Epithelial cell of prostate (primary cell): ENCODE measurements at places on chromosomes 2 and 18.
A peak's percentile ranks its signal among the peaks of the same experiment; 100 is the strongest.

DNA sequence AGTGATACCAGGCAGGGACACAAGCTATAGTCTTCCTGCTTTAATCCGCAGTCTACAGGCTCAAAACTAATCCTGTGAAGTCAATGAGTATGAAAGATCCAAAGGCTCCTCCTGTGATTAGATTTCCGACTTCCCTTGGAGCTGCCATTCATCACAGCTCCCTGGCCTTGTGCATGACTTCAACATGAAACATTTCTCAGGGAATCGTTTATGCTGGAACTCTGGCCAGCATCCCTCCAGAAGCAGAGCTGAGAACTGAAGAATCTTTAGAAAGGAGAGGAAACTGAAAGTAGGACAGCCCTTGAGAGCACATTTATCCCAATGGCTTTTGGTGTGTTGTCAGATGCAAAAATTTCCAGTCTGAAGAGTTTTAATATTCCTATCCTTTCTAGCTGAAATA, 84.3 kb upstream of the SESTD1 start:
- DNase-seq: no peak

DNA sequence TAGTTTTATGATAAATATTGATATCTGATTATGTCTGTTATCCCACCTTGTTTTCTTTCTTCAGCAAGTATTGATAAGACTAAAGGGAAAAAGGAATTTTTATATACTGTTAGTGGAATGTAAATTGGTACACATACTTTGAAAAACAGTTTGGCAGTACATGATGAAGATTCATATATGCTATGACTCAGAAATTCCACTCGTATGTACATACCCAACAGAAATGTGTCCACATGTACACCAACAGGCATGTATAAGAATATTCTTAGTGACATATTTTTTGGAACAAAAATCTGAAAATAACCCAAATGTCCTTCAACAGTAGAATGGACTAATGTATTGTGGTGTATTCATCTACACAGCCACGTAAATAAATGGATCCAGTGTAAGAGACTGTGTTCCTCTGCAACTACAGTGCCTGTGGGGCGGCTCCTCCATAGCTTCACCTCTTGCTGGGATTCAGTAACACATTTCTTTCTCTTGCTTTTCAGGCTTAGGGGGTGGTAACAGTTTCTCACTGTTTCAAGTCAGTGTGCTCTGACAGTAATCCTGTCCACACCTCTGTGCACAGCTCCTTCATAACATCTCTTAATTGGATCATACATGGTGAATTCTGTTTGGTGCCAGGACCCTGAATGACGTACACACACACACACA, 35.5 kb upstream of the ALMS1 start:
- DNase-seq: no peak

GRCh38 chr2:48694149-48694548, 61.4 kb downstream of the LHCGR start:
- DNase-seq: no peak

DNA sequence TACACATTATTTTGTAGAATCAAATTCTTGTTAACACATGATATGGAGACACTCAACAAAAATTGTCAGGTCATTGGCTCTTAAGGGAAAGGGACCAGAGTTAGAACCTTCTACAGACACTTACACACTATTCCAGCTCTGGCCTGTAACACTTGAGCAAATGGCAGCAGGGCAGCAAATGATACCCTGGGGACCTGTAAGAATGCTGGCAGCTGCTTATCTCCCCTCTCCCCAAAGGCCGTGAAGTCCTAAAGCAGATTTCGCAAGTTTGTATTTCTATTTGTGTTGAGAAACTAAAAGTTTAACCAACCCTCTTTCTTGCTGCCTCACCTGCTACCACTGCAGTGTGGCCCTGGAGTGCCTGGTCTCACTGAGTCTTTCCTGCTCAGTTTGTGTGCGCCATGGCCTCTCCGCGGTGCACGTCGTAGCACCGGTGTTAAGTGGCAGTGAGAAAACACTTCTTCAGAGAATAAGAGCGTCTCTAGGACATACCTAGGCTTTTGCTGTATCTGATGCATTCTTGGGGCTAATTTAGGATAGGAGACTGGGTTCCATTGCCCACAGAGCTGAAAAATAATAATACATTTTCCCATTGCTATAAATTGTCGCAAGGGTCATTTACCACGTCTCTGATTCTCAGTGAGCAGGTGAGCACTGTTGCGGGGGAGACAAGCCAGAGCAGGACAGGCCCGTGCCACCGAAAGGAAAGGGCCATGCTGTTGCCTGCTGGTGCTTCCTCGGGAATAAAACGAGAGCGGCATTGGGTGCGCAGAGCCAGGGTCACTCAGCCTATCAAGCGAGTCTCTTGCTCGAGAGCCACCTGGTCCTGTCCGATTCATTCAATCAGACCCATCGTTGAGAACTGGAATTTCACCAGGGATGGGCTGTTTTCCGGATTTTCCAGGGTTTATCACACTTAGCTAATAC, 204.9 kb downstream of the PTGR3 start:
- DNase-seq: no peak

- no peak for DNase-seq
Observed at GRCh38 chr2:178523596-178524134, 43.4 kb downstream of the PLEKHA3 start.

- no peak for DNase-seq
Observed at GRCh38 chr2:138711812-138712211, 68.4 kb downstream of the NXPH2 start.

DNA sequence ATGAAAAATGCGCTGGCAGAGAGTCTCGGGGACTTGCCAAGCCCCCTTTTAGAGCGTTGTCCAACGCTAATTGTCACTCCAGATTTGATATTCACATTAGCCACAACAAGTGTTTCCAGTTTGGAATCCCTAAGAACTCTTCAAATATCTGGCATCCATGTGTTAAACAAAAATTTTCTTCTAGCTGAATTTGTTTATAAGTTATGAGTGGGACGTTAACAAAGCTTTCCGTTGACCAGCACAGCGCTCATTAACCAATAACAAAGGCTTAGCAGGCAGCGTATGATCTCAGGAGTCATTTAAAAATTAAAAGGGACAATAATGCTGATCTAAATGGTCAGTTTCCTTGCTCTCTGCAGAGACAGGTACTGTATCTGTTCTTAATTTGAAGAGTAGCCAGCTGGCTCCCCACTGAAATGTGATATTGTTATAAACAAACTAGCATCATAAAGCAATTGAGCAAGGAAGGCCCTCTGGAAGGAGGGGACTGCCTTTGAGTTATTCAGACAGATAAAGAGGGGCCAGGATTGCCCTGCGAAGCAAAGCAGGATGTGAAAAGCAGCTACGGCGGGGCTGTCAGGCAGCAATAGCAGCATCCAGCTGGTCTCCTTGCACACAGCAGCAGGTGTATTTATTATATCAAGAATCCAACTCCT, 337.2 kb upstream of the SALL3 start:
- no peak for DNase-seq

DNA sequence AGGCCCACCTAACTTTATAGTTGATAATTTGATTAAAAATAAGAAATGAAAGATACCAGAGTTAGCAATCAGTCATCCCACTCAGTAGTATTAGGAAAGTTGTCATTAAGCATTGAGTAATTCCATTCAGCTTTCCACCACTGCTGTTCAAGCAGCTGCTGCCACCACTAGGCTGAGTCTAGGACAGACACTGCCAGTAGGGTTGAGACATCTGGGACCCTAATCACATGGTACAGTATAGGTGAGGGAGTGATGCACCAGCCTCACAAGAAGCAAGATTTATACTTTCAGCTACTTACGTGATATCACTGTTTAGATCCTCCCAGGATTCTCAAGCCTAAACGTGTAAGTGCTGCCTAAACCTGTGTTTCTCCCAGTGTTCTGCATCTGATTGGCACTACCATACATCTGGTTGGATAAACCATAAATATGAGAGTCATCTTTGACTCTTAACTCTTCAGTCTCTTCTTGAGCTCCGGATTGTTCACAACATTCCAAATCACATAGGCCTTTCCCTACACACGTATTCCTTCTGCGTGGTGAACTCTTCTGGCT, 3.2 kb downstream of the UBXN4 start:
- peak; percentile 49 for DNase-seq

DNA sequence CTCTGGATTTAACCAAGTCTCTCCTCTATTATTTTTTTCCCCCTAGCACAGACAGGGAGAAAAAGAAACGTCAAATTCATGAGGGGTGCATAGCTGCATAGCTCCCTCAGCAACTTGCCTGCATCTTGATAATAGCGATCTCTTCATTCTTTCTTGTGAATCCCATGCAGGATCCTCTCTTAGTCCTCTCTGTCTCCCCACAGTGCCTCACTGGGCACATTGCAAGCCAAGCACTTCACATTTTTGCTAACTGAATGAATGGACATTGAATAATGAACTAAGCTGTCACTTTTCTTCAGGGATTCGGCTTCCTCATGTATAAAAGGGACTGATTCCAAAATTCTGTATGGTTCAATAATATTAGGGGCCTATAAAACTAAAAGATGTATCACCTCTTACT, 2.9 kb upstream of the EPB41L3 start:
- DNase-seq: no peak

GRCh38 chr2:98564541-98565132, 43.7 kb downstream of the COA5 start:
- no peak for DNase-seq

DNA sequence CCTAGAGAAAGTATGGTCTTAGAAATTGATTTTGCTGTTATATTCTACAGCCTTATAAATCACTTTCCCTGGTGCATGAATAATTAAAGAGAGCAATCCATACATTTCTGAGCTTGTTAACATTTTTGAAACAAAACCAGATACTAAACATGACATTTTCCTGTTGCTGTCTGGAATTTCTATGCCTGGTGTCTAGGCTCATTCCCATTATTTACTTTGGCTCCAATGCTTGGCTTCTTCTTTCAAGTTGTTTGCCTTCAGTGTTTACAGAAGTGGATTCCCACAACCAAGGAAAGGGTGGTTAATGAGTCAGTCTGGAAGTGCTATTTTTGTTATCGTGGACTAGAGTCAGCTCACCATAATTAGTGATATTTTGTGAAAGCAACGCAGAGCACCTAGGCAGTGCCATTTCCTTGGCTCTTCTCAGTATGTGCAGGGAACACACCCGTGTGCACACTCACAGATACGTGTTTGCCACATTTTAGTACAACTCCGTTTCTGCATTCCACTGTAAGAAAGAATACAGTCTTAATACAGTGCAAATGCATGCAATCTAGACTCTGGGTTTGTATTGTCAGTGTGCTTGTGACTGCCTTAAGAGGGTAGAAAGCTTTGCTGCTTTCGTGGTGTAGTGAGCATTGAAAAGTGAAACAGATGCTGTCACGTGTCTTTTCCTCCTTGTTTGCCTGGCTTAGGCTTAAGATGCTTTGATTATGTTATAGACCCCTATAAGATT, 185.0 kb upstream of the RASGRP3 start:
- no peak for DNase-seq

- DNase-seq: no peak
Observed at GRCh38 chr18:74598350-74599001, 806 bp downstream of the ZNF407 start.

DNA sequence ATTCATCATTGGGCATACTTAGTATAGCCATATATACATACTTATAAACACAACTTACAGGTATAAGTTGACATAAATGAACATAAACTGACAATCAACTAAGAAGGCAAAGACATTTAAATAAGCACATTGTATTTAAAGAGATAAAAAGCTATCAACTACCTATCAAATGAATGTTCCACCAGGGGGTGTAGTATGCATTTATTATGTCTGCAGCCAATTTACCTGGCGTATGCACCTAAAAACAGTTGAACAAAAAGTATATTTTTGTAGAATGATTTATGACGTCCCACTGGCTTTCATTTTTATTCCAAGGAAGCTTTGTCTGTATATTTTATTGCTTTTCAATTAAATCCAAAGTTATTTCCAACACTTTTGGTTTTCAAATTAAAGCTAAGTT, 323.5 kb downstream of the AFF3 start:
- DNase-seq: no peak

DNA sequence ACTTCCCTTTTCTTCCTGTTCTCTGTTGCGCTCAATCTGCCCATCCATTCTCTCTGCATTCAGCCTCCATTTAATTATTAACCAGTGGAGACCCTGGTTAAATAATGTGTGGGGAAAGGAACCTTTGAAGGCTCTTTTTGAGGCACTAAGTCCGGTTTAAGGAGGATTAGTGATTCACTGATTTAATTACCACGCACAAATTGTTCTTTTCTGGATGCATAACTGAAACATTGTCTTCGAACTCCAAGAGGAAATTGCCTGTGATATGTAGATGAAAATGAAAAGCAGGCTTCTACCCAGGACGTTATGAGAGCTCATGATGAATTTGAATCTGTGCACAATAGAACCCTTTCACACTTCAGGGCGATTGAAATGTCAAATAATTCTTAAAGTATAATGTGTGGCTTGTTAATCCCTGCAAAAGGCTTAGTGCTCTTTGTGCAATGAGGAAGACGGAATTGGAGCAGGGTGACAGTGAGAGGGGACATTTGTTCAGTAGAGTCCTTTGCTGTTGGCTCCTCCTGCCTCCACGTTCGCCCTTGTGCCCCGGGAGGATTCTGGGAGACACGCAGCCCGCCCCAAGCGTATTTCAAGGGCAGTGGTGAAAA, 51.1 kb upstream of the ZNF236 start:
- DNase-seq: no peak

DNA sequence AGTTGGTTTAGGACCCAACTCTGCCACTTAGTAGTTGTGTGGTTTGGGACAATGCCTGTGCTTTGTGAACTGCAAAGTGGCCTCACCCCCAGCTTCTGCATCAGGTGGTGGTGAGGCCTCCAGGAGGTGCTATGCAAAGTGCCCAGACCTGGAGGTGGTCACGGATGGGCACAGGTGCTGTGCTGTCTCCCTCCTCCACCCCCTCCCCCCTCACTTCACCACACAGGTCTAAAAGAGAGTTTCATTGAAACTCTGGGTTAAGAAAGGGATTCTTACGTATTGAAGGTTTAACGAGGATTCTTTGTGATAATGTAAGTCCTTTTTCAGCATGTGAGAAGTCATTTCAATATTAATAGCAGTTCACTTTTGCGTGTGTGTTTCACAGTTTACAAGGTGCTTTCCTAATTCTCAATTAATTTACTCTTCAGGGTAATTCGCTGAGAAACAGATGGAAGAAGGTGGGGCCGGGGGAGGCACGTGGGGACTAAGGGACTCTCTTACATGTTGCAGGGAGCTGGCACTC, 369.9 kb downstream of the LPIN1 start:
- DNase-seq: no peak

GRCh38 chr2:69811018-69811417, 18.4 kb upstream of the GMCL1 start:
- no peak for DNase-seq
